Foreskin melanocyte (primary cell): ENCODE measurements at places on chromosomes 4 and X.

DNA sequence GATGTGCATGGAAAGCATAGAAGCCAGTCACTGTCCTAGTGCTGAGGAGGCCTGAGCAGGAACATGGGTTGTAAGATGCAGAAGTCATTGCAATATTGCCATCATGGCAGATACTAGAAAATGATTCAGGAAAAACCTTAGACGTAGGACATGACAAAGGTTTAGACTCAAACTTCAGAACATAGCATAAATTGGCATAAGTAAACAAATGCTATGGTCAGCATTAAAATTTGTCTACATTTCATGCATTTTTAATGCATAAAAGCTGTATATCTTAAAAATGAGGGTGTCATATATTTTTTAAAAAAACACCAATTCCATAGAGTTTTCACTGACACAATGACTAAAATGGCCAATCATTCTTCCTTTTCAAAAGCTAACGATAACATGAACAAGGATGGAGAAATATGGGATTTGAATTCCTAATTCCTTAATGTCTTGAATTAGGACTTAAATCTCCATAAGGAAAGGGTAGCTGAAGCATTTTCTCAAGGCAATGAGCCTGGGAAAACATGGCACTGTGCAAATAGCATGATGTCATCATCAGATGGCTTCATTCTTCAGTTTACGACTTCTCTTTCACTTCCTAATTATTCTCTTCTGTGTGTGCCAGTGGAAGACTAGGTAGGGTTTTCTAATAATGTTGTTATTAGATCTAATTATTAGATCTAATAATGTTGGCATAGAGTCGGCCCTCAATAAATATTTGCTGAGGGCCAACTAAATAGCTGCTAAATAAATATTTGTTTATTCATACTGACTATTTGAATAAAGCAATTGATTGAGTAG is 125.1 kb upstream of the FRG1 start:
- DNase-seq: no peak

DNA sequence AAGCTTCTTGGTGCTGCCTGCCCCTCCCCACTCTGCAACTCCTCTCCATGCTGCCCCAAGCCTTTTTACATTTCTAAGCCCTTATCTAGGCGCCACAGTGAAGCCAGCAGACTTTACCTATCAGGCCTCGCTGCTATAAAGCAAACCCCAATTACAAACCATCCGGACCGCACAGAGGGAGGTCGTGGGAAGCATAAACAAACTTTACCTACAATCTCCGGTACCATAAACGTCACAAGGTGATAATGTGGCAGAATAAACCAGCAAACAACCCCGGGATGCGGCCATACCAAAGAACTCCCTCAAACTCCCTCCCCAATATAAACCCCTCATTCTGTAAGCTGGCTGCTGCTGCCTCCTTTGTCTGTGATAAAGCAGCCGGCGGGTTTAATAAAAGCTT is 54.0 kb upstream of the ZCCHC13 start:
- DNase-seq: no peak

DNA sequence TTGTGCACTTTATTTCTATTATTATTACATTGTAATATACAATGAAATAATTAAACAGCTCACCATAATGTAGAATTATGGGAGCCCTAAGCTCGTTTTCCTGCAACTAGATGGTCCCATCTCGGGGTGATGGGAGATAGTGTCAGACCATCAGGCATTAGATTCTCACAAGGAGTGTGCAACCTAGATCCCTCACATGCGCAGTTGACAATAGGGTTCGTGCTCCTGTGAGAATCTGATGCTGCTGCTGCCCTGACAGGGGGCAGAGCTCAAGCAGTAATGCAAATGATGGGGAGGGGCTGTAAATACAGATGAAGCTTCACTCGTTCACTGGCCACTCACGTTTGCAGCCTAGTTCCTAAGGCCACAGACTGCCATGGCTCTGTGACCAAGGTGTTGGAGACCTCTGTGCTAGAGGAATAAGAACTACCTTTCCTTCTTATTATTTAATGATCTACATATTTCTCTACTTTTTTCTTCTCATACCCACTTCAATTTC is 492.9 kb upstream of the INTU start:
- no peak for DNase-seq

GRCh38 chrX:38717871-38718270 is 83.4 kb upstream of the MID1IP1 start:
- DNase-seq: no peak

GRCh38 chr4:6983544-6984142 is 59.5 kb upstream of the TADA2B start:
- DNase-seq: no peak

- no peak for DNase-seq
Observed at GRCh38 chr4:81215931-81216330, 909 bp upstream of the PRKG2 start.

- no peak for DNase-seq
Observed at GRCh38 chr4:67658302-67658701, 42.7 kb downstream of the UBA6 start.

DNA sequence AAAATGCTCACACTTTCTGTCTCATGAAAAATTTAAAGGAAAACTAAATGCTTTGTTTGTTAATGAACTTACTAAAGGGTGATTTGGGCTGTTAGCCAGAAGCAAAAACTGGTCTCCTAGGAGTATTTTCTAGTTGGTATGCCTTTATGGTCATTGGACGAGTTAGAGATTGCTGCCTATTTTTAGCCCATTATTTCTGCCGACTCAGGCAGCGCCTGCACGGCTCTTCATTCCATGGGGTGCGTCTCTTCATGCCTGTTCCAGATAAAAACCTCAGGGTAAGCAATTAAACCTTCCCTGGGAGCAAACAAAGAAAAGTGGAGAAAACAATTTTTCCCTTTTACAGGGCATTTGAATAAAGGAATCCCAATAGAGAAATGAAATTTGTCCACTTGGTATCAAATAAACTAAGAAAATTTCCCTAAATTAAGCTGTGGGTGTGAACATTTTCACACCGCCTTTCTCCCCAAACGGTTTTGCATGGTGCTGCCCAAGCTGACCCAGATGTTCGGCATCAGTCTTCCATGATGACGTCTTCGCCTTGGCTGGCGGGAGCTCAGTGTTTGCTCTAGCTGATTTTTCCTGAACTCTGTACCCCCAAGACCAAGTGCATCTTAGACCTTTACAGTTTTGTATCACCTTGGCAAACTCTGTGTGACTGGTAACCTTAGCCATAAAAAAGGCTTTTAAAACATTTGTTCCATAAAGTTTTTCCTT is 61.7 kb upstream of the ADGRG2 start:
- peak; percentile 14 for DNase-seq

DNA sequence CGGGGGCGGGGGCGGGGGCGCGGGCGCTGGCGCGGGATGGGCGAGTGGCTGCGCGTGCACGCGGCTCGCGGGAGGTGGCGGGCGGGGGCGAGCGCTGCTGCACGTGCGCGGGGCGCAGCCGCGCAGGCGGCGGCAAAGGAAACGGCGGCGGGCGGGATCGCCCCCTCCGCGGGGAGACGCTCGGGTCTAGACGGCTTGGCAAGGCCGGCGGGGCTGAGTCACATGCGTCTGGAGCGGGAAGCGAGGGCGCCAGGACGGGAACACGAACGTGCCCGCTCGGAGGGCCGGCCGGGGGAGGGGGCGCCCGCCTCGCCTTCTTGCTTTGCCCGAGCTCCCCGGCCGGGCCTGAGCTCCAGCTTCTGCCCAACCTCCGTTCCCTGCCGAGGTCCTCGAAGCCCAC is 4.3 kb upstream of the HAUS7 start:
- DNase-seq: no peak

DNA sequence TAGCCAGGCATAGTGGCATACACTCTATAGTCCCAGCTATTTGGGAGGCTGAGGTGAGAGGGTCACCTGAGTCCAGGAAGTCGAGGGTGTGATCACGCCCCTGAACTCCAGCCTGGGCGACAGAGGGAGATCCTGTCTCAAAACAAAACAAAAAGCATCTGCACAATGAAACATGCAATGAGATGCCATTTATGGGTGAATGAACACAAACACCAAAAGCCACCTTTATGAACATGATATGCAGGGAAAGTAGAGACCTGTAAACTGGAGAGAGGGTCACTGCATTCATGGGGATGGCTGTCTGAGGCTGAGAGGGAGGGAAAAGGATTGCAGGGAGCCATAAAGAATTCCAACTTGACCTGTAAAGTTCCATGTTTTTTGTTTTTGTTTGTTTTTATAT is 70.7 kb downstream of the EVC start:
- no peak for DNase-seq

- DNase-seq: no peak
Observed at GRCh38 chrX:147322496-147322895, 508.0 kb upstream of the CXorf51A start.

- no peak for DNase-seq
Observed at GRCh38 chr4:113828702-113829101, 67.2 kb upstream of the CAMK2D start.

DNA sequence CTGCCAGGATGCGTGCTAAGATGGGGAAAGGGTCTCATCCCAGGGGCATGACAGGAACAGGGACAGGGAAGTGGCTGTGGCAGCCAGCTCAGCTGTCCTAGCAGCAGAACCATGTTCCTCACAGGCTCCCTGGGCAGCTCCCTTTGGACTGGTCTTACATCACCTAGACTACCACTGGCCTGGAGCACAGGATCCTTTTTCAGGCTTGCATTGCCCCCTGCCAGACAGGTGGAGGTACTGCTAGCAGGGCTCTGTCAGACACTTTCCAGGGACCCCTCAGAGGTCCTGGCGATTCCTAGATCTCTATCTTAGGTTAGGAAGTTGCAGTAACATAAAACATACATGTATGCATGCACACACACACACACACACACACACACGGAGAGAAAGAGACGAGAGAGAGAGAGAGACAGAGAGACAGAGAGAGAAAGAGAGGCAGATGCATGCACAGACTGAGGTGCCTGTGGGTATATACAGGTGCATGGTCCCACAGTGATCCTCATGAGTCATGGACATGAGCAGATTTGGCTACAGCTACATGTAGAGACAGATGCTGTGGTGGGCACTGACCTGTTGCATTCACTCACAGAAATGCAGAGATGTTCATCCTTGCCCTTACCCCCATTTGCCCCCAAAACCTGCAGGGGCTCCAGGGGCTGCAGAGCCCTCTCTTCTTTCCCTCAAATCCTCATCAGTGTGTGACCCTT is 63.6 kb downstream of the STARD8 start:
- DNase-seq: no peak

GRCh38 chr4:8639777-8640720 is 47.5 kb downstream of the CPZ start:
- DNase-seq: no peak

GRCh38 chr4:107050525-107051135 is 14.5 kb upstream of the DKK2 start:
- no peak for DNase-seq

- DNase-seq: no peak
Observed at GRCh38 chr4:155564880-155565279, 101.8 kb upstream of the GUCY1A1 start.

DNA sequence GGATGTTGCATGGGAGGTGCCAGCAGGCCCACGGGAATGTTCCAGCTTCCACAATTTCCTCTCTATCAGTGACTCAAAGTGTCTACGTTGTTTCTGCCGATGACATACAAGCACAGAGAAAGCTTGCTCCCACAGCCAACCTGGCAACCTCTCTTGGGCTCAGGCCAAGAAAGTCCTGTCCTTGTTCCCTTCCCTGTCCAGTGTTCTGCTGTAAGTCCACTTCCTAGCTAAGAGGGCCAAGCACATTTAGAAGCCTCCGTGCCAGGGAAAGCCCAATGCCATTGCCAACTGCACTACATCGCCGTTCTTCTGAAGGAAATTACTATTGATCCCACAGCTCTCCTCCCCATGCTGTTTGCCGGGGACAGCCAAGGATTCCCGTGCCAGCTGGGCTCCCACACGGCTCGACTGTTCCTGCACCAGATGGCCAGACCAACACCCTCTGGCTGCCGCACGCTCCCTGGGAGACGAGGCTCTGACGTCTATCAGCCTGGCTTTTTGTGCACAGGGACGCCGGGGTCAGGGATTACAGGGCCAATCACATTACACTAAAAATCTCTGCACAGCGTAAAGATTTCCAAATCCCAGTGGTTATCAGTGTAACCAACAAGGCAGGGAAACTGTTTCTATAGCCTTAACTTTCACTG is 284.0 kb downstream of the BCOR start:
- no peak for DNase-seq

- no peak for DNase-seq
Observed at GRCh38 chrX:49282647-49283011, 13.0 kb downstream of the PPP1R3F start.

DNA sequence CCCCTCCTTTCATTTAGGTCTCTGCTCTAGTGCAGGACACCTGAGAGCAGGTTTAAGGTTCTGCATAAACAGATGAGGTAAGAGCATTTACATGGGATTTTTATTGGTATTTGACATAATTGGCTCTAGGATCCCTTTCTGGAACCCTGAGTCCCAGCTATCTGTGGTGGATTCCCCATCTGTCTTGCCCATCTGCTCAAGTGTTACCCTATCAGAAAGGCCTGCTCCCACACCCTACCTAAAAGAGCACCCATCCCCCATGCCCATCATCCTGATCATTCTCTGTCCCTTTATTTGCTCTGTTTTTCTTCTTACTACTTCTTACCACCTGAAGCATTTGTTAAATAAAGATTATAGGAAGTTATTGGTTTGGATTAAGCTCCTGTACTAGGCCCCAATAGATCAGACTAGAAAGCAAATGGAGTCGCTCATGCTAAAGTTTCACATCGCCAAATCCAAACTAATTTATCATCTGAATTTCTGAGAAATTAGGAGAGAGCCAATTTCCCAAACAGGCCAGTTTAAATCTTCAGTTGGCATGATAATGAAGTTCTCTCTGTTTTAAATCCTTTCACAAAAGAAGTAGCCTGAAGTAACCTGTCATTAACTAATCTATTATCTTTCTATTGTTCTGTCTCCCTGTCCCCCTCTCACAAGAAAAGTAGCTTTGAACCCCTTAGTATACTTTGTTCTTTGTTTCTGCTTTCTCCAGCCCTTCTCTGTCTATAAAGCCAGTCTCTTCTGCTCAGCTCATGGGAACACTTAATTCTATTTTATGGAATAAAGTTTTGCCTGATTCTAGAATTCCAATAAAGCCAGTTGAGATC is 178.6 kb downstream of the ZNF674 start:
- no peak for DNase-seq

- no peak for DNase-seq
Observed at GRCh38 chrX:80879143-80879542, 69.5 kb upstream of the BRWD3 start.

GRCh38 chr4:126130215-126130614 is 815.5 kb downstream of the FAT4 start:
- DNase-seq: no peak

DNA sequence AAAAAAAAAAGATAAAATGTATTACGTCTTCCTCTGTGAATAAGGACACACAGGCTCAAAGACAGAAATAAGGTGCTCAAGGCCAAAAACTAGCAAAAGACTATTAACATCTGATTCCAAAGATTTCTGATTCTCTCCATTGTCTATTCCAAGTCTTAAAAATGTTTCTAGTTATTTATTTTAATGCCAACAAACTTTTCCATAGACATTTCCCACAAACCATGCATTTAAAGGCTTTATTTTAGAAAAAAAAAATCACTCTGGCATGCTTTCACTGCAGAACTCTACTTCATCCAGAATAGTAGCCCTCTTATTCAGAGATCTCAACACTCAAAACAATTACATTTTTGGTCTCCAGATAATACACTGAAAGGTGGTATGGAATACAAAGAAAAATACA is 545.0 kb upstream of the TENM3 start:
- DNase-seq: no peak
